ENCODE measurements at places on chromosomes 13 and 19.

DNA sequence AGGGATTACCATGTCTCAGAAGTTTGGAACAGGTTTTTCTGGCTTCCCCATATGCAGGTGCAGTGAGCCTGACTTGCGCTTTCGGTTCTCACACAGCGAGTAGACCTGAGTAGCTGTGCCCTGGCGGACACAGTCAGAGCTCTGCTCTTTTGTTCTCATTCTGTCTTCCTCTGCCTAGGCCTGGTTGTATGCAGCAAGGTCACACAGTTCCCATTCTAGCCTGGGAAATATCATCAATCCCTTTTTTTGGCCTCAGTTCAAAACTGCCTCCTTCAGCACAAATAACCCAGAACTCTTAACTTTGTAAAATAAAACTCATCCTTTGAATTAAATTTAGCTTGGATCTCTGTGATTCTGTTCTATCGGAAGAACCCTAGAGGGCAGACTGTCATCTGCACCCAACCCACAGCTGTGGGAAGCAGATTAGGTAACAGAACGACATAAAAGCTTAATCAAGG, 10.2 kb downstream of the OXGR1 start:
- peak; percentile 37 for DNase-seq

DNA sequence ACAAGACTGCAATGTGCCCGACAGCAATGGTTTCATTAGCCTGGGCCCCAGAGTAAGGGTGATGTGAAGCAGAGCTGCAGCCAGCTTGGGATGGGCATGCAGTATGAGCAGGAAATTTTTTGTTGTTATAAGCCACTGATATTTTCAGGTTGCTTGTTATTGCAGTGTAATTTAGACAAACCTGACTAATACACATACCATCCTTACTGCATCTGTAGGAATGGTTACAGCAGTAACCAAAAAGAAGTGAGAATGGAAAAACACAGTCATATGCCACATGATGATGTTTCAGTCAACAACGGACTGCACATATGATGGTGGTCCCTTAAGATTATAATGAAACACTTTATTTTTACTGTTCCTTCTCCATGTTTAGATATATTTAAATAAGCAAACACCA, 8.6 kb upstream of the POMP start:
- DNase-seq = no peak

DNA sequence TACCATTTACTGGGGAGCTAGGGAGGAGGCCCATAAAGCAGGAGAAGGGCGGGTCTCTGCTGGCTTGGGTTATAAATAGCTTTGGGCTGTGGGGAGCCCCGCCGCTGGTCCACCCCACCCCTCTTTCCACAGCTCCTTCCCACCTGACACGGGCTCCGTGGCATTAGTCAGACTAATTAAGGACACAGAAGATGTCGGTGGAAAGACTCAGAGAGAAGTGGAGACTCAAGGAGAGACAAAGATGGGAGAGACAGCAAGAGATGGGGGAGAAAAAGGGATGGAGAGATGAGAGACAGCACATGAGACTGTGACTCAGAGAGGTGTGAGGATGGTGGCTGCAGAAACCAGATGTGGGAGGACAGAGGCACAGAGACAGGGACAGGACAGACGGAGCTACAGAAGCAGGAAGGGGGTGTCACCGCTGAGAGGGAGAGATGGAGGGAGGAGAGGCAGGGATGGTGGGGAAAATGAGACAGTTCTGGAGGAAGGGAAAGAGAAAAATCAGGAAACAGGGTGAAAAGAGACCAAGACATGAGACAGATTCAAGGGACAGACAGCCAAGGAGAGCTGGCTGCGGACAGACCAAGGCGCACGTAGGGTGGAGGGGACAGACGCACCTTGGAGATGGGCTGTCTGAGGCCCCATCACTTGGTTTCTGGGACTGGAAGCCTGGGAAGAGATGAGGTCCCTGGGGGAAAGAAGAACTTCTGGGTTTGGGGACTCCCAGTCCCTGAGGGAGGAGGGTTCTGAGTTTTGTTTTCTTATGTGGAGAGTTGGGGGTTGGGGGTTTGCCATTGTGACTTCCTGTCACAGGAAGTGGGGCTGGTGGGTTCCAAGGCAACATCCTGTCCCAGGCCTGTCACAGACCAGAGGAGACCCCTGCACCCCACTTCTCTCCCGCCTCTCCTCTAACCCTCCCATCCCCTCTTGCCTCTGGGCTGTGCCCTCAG, 4.1 kb downstream of the ARHGEF1 start:
- no peak for DNase-seq

GRCh38 chr13:48253849-48254248, 20.8 kb downstream of the ITM2B start:
- DNase-seq = no peak

- no peak for DNase-seq
These were observed 29.0 kb upstream of the WASF3 start for GRCh38 chr13:26528527-26528926.

DNA sequence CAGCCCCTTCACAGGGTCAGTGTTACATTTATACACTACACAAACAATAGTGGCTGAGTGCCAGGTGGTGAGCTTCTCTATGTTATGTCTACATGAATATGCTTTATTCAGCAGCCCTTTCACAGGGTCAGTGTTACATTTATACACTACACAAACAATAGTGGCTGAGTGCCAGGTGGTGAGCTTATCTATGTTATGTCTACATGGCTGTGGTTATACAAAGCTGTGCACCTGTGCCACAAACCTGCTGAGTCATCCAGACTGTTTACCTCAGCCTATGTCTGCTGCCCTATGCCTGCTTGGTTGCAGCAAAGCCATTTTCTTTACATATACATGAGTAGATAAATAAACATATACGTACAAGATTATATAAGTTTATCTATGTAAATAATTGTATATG, 76.5 kb downstream of the ZNF726 start:
- DNase-seq = peak; percentile 2

GRCh38 chr19:15781661-15782060, 5.8 kb upstream of the OR10H5 start:
- no peak for DNase-seq

DNA sequence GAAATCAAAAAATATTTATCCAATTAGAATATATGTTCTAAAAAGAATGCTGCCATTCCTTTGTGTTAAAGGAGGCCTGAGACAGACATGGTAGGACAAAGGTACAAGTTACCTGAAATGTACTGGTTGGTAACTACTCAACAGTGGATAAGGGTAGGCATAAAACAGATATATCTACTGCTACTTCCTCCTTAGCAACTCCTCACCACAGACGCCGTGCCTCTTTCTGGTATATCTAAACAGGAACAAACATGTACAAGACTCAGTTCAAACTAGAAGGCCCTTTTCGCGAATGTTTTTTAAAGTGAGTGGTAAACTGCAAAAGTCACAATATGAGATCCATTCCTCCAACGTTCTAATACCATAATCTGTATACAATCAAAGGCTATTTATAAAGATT, 86.9 kb downstream of the TBC1D4 start:
- no peak for DNase-seq

DNA sequence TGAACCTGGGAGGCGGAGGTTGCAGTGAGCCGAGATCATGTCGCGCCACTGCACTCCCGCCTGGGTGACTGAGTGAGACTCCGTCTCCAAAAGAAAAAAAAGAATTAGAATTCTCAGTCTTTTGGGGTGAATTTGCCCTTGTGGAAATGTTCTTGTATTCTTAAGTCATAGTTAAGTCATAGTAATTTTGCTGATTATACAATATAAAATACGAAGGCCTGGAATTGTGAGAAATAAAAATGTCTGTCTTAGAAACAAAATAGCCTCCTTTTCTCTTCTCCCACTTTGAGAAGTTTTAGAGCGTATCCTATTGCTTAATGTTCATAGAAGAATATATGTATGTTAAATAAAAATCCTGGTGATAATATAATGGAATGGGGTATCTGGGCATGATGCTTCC, 18.1 kb downstream of the SUGT1 start:
- no peak for DNase-seq

GRCh38 chr13:93307651-93308050, 81.0 kb downstream of the GPC6 start:
- DNase-seq = no peak

- no peak for DNase-seq
These were observed 1.3 kb upstream of the FFAR1 start for GRCh38 chr19:35346193-35347052.

- no peak for DNase-seq
These were observed 5.7 kb downstream of the FPR3 start for GRCh38 chr19:51800473-51801244.

- peak; percentile 92 for DNase-seq
These were observed 1.9 kb upstream of the FXYD7 start for GRCh38 chr19:35140962-35141836.

- DNase-seq = peak; percentile 83
These were observed 145.1 kb downstream of the PCCA start for GRCh38 chr13:100234006-100234405.

- no peak for DNase-seq
These were observed 108.8 kb downstream of the KLF12 start for GRCh38 chr13:74025369-74025768.

DNA sequence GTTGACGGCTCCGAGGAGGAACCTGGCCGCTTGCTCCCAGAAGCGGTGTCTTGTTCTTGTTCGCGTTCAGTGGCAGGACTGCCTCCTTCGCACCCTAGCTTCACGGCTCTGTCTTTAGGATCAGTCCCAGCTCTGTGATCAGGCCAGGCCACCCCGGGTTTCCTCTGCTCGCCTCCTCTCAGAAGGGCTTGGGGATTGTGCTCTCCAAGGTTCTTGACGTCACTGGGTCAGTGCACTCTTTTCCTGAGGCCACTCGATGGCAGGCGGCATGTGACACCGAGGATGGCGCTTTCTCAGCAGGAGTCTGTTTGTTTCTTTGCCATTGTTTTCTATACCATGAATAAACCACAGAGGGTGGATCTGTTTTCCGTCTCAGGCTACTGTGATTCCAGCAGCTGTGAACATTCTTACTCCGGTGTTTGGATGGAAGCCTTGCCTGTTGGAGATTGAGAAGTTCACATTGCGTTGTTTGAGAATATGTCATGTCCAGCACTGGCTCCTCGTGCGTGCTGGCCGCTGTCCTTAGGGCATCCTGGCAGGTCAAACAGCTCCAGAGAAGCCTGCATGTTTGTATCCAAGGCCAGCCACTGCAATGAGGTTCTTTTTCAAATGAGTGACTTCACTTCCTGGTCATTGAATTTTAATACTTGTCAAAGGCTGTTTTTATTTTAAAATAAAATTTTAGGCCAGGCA, 44.5 kb downstream of the SLC7A9 start:
- peak; percentile 43 for DNase-seq
